ENCODE measurements at places on chromosomes 13 and 19. TPM values are rescaled to one million over a fixed set of nuclear protein-coding genes. Genes with fewer than 3 reads are reported as not detected.

Gene CYP2A6
- polyA plus RNA-seq, result not detected

Gene UHRF1
- polyA plus RNA-seq, result 25.6 TPM

Gene TSSK6
- 2.7 TPM for polyA plus RNA-seq

Gene AZU1
- polyA plus RNA-seq, result 1.4 TPM

Gene ARHGAP45
- polyA plus RNA-seq, result 3.8 TPM

Gene TMEM255B
- polyA plus RNA-seq, result 20.0 TPM

GRCh38 chr19:4457654-4458395 lies at the start of gene UBXN6:
TSS of gene UBXN6 (minus strand) at chr19:4457794. CDS start at chr19:4457697, 97 bp downstream.
- DNase-seq, result peak; percentile 99

DNA sequence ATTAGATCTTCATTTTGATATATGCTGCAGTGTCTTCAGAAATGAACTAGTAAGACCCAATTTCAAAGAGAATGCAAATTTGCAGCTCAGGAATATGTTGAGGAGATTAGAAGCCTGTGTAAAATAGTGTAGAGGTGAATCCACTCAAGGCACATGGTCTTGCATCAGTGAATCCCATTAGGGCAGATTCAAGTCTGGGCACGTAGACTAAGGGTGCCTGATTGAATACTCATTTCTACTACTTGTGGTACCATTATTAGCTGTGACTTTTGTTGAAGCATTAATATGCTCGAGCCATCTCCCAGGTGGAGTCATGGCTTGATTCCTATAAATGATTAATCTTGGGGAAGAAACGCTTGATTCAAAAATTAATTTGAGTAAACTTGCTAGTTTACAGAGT lies 129.4 kb downstream of the AKAP11 start:
- DNase-seq, result no peak

DNA sequence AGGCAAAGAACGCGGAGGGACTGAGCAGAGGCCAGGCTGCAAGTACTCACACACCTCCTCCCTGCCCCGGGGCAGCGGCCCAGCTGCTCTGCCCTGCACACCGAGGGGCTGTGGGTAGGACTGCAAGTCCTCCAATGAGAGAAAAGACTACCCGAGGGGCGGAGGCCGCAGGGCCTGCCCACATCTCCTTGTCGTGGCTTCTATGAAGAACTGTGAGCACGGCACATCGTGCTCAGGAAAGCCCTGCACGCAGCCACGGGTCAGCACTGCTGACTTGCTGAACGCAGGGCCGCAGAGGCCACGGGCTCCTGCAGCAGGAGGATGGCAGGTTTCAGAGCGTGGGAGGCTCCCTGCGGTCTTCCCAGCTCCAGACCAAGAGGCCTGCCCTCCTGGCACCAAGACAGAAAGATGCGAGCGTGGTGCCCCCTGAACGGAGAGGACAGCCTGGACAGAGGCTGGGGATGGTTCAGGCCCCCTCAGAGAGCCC lies 37.4 kb downstream of the CEBPG start:
- no peak for DNase-seq

DNA sequence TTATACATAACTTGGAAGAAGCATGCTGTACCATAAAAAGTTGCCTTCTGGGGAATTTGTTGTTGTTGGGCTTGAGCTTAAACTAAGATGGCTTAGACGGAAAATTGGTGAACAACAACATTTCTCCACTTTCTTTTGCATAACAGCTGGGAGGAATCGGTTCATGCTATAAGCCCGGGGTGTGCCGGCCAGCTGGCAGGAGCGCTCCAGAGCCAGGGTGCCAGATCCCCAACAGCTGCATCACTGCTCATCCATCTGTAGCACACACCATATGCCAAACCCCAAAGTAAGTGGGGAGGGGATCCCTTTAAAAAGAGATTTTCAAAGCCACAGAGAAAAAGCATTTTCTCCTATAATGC lies 419.5 kb upstream of the ARGLU1 start:
- DNase-seq, result no peak

DNA sequence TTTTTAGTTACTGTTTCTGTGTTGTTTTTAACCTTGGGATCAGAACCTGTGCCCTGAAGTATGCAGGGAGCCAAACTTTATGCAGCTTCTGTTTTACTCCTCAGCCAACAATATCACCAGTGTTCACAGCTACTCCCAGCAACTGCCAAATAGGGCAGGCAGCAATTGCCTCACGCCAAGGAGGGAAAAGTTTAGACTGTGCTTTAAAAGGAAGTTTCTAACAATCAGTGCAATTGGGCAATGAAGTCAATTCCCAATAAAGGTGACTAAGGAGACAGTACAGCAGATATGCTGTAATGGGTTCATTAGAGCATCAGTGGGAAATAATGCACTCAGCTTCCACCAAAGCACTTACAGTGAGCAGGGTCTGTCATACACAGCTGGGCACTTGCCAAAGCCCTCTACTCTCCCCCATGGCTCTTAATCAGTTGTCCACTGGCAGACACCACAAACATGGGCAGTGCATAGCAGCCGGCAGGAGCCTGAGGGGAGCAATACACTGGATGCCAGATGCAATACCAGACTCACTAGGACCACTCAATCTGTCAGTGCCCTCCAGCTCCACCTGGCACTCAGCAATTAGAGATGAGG lies 19.3 kb downstream of the ENOX1 start:
- peak; percentile 60 for DNase-seq

- DNase-seq, result peak; percentile 39
Observed at GRCh38 chr13:105050686-105051085, 1484.8 kb downstream of the EFNB2 start.

DNA sequence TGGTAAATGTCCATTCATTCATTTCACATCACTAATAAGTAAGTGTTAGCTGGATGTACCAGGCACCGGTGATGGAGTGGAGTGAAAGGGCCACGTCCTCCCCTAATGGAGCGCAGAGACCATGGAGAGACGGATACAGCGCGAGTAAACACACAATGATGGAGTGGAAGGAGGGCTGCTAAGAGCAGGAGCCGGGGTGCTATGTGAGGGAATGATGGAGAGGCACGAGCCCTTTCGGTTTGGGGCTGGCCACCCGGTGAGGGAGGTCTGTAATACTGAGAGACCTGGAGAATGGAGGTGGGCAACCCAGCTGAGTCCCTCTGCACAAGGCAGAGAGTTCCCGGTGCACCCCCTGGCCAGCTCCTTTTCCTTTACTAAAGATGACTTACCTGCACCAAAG lies 53.7 kb downstream of the PEPD start:
- DNase-seq, result no peak

GRCh38 chr13:79060216-79060615 lies 345.8 kb downstream of the RBM26 start:
- no peak for DNase-seq

GRCh38 chr19:34461375-34462100 lies 20.0 kb upstream of the WTIP start:
- no peak for DNase-seq

DNA sequence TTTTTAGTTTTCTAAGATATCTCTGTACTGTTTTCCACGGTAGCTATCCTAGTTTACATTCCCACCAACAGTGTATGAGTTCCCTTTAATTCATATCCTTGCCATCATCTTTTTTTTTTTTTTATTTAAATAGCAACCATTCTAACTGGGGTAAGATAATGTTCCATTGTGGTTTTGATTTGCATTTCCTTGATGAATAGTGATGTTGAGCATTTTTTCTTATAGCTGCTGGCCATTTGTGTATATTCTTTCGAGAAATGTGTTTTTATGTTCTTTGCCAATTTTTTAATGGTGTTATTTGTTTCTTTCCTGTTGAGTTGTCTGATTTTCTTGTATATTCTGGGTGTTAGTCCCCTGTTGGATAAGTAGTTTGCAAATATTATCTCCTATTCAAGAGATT lies 454.8 kb downstream of the DACH1 start:
- no peak for DNase-seq

DNA sequence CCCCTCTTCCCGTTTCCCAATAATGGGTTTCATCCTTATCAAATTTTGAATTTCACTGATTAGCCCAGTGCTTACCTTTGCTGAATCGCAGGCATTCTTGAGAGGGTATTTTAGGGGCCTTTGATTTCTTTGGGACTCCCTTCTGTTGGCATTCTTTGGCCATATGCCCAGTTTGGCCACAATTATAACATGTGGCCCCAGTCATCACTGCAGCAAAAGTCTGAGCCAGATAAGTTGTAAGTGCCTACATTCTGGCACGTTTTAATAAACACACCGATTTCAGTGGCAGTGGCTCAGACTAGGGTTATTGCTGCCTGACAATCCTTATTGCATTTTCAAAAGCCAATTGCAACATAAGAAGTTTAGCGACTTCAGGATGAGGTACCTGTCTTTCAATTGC lies 41.4 kb downstream of the ZNF726 start:
- no peak for DNase-seq
